ENCODE measurements at places on chromosomes 3 and 15. TPM values are rescaled to one million over a fixed set of nuclear protein-coding genes. Genes with fewer than 3 reads are reported as not detected.

Gene LRRC31
- not detected for total RNA-seq

Gene RETNLB
- not detected for total RNA-seq

Gene SLC22A13
- 0.34 TPM for total RNA-seq

Gene PFN2
- 97.1 TPM for total RNA-seq

Gene SIDT1
- total RNA-seq = 0.14 TPM

Gene PRTG
- total RNA-seq = 7.9 TPM

Gene CHRM5
- total RNA-seq = not detected

Gene MYO5C
- 26.4 TPM for total RNA-seq

Gene SERPINI1
- total RNA-seq = 1.9 TPM

Gene TEX55
- not detected for total RNA-seq

Gene CLDND1
- 124 TPM for total RNA-seq

Gene ETV5
- 43.1 TPM for total RNA-seq

Gene PIF1
- 2.3 TPM for total RNA-seq

Gene TNFSF10
- total RNA-seq = 8.6 TPM

Gene MME
- 117 TPM for total RNA-seq

Gene PRSS50
- 0.29 TPM for total RNA-seq

Gene SYNPR
- not detected for total RNA-seq

Gene MST1R
- 6.5 TPM for total RNA-seq

Data from kidney epithelial cell (primary cell).